Type B pancreatic cell (in vitro differentiated cells): ENCODE measurements at places on chromosomes 7 and 10. TPM values are rescaled to one million over a fixed set of nuclear protein-coding genes. Genes with fewer than 3 reads are reported as not detected.

DNA sequence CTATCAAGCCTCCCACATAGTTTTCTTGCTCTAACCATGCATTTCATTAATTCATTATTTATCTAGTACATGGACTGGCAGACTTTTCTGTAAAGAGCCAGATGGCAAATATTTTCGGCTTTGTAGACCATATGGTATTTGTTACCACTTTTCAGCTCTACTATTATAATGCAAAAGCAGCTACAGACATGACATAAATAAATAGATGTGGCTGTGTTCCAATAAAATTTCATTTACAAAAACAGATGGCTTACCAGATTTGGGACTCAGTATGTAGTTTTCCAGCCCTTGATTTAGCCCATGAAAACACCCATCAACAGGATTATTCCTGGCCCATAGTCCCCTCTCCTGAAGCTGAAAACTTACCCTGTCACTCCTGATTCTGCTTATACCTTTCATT lies 32.1 kb downstream of the PLCE1 start:
- DNase-seq, result no peak

The CYP3A7 gene
- total RNA-seq, result 0.46 and 2.3 TPM in 2 replicates

DNA sequence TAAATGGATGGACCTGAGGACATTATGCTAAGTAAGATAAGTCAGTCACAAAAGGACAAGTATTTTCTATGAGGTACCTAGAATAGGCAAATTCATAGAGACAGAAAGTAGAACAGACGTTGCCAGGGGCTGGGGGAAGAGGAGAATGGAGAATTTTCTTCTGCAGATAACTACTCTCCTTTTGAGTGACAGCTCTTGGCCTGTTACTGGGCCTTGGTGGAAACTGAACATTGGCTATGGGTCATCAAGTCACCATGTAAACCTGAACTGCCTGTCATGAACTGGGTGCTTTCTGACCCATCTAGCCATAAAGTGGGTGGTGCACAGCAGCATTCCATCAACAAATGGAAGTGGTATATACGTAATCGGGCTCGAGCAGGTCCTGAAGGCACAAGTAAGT lies 29.3 kb upstream of the NFE2L3 start:
- DNase-seq, result no peak

The CYREN gene
- total RNA-seq, result 43.4 and 51.0 TPM in 2 replicates

GRCh38 chr10:75528392-75528791 lies 97.0 kb downstream of the LRMDA start:
- DNase-seq, result no peak

- no peak for DNase-seq
Observed at GRCh38 chr7:35251606-35252310, 2.1 kb downstream of the TBX20 start.

The PRPS1L1 gene
- total RNA-seq, result not detected in 2 replicates

GRCh38 chr10:3473271-3473670 lies 300.7 kb upstream of the PITRM1 start:
- DNase-seq, result no peak

GRCh38 chr10:88999625-89000024 lies 9.0 kb downstream of the FAS start:
- no peak for DNase-seq

GRCh38 chr10:44851413-44851812 lies 59.7 kb upstream of the TMEM72 start:
- peak; percentile 39 for DNase-seq

- DNase-seq, result no peak
Observed at GRCh38 chr10:80542053-80542452, 4.4 kb downstream of the SH2D4B start.

The CPA1 gene
- 0.41 TPM in 1 of 2 replicates, not detected in the other for total RNA-seq
